Vein endothelial cell (primary cell): ENCODE measurements at places on chromosomes 2 and 18. TPM values are rescaled to one million over a fixed set of nuclear protein-coding genes. Genes with fewer than 3 reads are reported as not detected.

The FSIP2 gene
- total RNA-seq, result 0.10 and 0.33 TPM in 2 replicates

The NOSTRIN gene
- total RNA-seq, result 0.65 and 9.6 TPM in 2 replicates

The SLC4A5 gene
- 0.65 and 1.1 TPM in 2 replicates for total RNA-seq

The GALNT3 gene
- total RNA-seq, result 0.19 and 0.33 TPM in 2 replicates

The FMNL2 gene
- 36.9 and 50.9 TPM in 2 replicates for total RNA-seq

The FIGLA gene
- total RNA-seq, result not detected in 2 replicates

The DLGAP1 gene
- 0.10 and 7.5 TPM in 2 replicates for total RNA-seq
